ENCODE measurements at places on chromosomes 2 and 18. TPM values are rescaled to one million over a fixed set of nuclear protein-coding genes. Genes with fewer than 3 reads are reported as not detected.
A peak's percentile ranks its signal among the peaks of the same experiment; 100 is the strongest.

The MAP2 gene
- total RNA-seq = 0.34 TPM

The STK39 gene
- 22.5 TPM for total RNA-seq

The RUFY4 gene
- not detected for total RNA-seq

The INHBB gene
- total RNA-seq = 1.0 TPM

The CCDC141 gene
- total RNA-seq = not detected

The SH3RF3 gene
- 3.0 TPM for total RNA-seq

The RALBP1 gene
- total RNA-seq = 38.2 TPM

The ELMOD3 gene
- 7.5 TPM for total RNA-seq

The RASGRP3 gene
- total RNA-seq = 6.7 TPM

The TMEM200C gene
- total RNA-seq = 1.3 TPM

The RAPH1 gene
- 5.8 TPM for total RNA-seq

The IL1RL1 gene
- total RNA-seq = not detected

The SIGLEC15 gene
- 12.1 TPM for total RNA-seq

- no peak for DNase-seq
These were observed 1225.6 kb downstream of the LRP1B start for GRCh38 chr2:140905083-140905781.

- DNase-seq = peak; percentile 25
These were observed 81.1 kb downstream of the TRIB2 start for GRCh38 chr2:12797815-12798214.

DNA sequence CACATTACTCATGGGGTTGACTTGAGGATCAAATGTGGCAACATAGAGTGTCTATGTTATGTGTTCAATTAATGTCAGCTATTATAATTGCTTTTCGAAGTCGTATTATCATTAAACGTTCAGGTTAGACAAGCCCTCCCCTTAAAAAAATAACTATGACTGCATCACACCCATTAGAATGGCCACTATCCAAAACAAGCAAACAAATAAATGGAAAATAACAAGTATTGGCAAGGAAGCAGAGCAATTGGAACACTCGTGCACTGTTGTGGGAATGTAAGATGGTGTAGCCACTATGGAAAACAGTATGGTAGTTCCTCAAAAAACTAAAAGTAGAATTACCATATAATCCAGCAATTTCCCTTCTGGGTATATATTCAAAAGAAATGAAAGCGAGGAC is 10.0 kb upstream of the CTIF start:
- DNase-seq = no peak

- DNase-seq = peak; percentile 69
These were observed 48.5 kb upstream of the CAB39 start for GRCh38 chr2:230664128-230664527.

- no peak for DNase-seq
These were observed 800.9 kb downstream of the BCL11A start for GRCh38 chr2:59752512-59752911.

- DNase-seq = no peak
These were observed 13.4 kb upstream of the UGT1A1 start for GRCh38 chr2:233746475-233747282.

- DNase-seq = peak; percentile 10
These were observed 3.9 kb downstream of the BOD1L2 start for GRCh38 chr18:57150828-57151227.

DNA sequence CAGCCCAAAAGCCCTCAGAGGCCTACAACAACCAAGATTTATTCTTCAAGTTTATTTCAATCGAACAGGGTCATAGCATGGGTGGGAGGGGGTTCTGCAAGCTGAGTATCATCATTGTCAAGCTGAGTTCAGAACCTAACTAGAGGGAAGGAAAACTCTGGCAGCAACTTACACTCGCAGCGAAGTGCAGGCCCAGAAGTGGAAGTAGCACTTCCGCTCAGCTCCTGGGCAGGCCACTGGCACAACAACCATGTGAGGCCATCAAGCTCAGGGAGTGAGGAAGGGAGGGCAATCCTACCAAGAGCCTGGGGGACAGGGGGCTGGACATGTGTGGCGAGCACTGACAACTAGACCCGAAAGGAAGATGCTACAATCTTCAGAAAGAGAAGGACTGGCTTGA is 4.8 kb downstream of the UXS1 start:
- DNase-seq = peak; percentile 7

DNA sequence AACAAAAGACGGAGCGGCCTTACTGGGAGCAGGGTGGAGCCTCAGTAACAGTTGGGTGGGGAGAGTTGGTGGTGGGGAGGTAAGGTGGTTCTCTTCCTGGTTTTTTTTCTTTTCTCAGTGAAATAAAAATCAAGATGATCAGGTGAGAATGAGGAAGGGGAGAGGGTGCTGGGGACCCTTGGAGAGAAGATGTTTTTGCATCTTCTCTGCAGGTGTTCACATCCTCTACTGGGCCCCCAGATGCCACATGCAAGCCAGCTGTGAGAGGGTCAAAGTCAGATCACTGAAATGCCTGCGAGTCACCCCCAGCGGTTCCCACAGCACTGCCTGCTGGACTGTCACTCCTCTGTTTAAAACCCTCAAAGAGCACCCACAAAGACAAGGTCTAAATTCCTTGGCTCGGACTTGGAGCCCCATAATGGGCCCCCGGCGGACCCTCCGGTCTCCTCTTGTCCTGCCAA is 69.8 kb upstream of the FHL2 start:
- no peak for DNase-seq

- no peak for DNase-seq
These were observed 74.7 kb upstream of the KCNJ3 start for GRCh38 chr2:154623819-154624218.

GRCh38 chr2:63101954-63102353 is 51.3 kb downstream of the OTX1 start:
- DNase-seq = no peak

GRCh38 chr2:220562375-220563140 is 935.1 kb downstream of the SLC4A3 start:
- no peak for DNase-seq

DNA sequence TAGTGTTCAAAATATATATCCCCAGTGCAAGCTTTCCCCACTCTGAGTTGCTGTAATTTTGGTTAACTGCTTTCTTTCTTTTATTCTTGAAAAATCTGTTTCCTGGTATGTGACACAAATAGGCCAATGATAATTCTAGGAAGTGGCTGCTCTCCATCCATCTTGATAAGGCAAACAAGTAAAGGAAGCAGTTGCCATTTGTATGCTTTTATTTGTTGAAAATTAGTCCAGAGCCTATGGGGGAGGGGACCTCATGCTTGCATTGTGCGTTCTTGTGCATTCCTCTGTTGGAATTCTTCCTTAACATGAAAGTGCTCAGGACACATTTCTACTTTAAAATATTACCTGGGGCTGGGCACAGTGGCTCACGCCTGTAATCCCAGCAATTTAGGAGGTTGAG is 111.2 kb upstream of the FSHR start:
- no peak for DNase-seq

GRCh38 chr2:81249152-81249551 is 944.6 kb upstream of the LRRTM1 start:
- DNase-seq = no peak

- no peak for DNase-seq
These were observed 219.2 kb downstream of the SH3RF3 start for GRCh38 chr2:109348190-109348589.

- DNase-seq = no peak
These were observed 113.8 kb upstream of the DLX2 start for GRCh38 chr2:172216477-172216876.

DNA sequence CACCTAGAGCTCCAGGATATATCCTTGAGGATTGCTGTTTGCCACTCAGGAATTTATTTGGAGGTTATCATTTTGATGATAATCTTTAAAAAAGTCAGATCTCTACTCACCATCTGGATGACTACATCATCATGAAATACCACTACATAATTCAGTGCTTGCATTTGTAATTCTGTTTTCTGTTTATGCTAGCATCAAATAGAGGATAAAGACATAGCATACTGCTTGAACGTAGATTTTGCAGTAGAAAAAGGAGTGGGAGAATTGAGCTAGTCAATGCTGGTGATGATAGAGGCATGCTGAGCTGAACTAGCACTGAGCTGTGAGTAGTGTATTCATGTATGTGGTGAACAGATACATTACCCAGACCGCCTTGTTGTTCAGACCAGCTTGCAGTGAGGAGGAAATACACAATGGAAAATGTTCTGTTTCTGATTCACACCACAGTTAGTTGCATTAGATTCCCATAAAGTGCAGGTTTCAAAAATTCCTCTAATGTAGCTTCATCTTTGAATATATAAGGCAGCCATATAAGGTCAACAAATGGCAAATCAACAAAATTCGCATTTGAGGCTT is 68.8 kb upstream of the CDC42EP3 start:
- no peak for DNase-seq

DNA sequence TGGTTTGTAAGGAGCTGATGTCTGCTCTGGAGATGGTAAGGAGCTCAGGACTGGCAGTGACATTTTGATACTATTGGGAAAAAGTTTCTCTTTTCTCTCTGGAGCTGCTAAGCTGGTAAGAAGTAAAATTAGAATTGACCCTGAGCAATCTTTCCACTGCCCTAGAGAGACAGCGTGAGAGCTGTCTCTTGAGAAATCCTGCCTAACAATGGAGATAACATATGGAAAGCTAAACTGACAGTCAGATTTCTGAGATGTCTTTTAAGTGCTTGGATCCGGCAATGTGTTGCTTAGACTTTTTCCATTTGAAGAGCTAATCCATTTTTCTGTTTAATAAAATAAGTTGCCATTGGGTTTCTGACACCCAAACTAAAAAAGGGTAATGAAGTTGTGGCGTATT is 302.4 kb downstream of the KCNS3 start:
- DNase-seq = no peak

DNA sequence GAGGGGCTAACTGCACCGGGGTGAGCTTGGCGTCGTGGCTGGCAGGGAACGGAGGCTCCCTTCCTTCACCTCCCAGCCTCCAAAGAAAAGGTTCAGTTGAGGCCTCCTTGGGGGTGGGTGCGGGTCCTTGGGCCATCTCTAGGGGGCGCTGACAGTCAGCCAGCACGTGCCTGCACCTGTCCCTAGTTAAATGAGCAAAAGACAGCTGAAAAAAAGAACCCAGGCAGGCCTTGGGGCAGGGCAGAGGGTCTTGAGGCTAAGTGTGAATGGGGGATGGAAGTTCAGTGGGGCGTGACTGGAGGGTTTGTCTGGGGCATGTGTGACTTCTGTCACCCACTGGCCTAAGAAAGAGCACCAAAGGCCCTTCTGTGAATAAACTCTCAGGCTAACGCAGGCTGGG is 56.4 kb downstream of the ZFP36L2 start:
- DNase-seq = peak; percentile 31

- DNase-seq = no peak
These were observed 38.4 kb downstream of the LAMA1 start for GRCh38 chr18:7079231-7079630.

- DNase-seq = no peak
These were observed 4.8 kb downstream of the OTX1 start for GRCh38 chr2:63055226-63056106.

- DNase-seq = no peak
These were observed 58.1 kb upstream of the IL1RL1 start for GRCh38 chr2:102253140-102253752.

DNA sequence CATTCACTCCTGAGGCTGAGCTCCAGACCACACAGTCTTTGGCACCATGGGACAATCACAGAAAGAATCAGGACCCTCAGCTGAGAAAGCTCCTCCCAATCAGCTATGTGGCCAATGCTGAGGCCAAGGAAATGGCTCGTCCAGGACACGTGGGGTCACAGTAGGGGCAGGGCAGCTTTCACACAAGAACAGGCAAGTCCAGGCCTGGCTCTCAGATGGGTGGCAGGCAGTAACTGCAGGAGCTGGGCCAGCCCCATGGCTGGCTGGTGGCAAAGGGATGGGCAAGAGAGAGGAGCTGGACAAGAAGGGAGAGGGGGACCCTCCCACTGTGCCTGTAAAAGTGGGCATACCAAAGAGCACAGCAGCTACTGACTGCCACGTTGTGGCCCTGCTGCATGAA is 12.2 kb upstream of the EDAR start:
- DNase-seq = no peak

GRCh38 chr2:62489162-62489561 is 16.8 kb downstream of the TMEM17 start:
- no peak for DNase-seq

DNA sequence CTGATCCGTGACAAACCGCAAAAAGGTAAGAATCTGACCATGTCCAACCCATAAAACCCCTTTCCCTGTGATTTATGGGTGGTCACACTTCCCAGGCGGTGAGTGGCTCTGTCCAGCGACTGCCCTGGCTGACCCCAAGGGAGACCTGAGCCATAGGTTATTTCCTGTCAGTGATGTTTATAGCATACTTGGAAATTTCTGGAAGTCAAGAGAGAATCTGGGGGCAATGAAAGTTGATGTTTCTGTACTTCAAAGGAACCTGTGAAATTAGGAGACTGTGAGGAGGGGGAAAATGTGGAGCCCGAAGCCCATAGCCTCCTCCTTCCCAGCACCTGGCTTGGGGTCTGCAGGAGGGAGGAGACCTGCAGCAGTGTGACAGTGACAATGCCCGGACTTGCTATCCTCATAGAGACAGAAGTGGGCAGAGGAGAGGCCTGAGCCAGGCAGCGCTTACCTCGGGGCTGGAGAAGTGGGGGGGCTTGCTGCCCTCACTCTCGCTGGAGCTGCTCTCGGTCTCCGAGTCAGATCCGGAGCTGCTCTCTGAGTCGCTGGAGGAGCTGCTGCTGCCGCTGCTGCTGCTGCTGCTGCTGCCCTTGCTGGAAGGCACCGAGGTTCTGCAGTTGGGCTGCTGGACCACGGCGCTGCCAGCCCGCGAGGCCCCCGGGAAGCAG is 111.3 kb upstream of the REV1 start:
- no peak for DNase-seq

DNA sequence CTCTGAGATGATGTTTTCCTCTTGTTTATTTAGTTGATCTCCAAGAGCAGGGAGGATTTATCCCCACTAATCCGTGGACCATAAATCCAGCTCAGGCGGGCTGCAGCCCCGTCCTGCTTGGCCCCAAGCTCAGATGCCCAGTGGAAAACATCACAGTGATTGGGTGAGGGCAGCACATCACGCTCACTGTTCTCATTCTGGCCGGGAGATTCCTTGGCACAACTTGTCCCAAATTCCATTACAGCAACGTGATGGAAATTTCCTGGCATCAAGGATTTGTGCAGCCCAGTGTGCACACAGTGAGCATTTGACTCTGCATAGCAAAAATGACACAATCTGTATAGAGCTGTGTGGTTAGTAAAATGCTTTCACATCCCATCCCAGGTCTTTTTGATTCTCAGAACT is 96.8 kb downstream of the VAPA start:
- DNase-seq = peak; percentile 29

DNA sequence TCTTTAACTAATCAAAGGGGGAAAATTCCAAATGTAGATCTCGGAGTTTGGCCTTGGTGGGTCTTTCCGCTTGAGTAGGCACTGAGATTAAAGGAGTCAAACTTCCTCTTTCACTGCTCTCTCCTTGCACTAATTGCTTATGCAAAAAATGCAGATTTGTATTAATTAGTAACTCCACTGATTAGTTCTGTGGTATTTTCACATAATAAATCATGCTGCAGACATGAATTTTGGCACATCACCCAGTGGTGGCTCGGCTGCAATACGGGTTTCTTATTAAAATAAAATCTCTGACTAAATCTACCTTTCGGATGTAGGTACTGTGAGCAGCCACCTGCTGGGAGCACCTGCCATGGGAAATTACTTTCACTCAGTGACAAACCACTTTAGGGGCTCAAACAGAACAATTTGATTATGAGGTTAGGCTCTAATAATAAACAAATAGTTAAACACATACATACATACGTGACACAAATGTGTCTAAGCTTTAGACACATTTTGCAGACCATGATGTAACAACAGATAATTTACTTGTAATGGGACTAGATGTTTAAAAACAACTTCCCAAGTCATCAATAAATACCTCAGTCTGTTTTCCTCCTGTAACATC is 6.4 kb upstream of the NEUROD1 start:
- no peak for DNase-seq
